ENCODE measurements at places on chromosomes 16 and 17. TPM values are rescaled to one million over a fixed set of nuclear protein-coding genes. Genes with fewer than 3 reads are reported as not detected.

DNA sequence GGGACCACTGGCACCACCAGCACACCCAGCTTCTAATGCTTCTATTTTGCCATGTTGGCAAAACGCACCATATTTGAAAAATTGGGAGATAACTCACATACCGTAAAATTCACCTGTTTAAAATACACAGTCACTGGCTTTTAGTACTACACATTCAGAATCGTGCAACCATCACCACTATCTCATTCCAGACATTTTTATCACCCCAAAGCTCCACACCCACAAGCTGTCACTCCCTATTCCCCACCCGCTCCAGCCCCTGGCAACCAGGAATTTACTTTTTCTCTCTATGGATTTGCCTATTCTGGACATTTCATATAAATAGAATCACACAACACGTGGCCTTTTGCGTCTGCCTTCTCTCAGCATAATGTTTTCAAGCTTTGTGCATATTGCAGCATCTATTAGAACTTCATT lies 25.0 kb downstream of the PPL start:
- DNase-seq, result no peak

DNA sequence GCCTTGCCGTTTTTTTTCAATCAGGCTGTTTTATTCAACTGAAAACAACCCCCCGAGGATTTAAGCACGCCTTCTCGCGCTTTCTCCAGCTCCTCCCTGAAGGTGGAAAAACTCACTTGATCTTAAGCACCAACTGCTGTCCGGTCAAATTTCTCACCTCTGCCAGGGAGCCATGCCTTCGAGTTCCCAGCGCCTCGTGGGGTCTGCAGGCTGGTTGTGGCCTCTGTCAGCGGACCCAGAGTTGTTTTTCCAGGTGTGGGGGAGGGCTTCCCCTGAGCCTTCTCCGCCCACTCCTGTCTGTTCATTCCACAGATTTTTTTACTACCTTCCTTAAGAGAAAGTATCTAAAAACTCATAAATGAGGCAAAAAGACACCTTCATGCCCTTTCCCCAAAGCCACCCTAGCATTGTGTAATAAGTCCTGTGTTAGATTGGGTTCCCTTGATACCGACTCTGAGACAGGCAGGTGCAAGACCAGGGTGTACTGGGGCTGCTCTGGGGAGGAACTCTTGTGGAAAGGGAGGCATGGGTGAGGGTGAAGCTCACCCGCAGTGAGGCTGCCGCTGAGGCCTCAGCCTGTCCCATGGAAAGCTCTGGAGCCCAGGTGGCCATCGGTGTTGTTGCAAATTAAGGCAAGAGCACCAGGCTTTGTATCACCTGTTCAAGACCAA lies 101.6 kb downstream of the AXIN2 start:
- no peak for DNase-seq

DNA sequence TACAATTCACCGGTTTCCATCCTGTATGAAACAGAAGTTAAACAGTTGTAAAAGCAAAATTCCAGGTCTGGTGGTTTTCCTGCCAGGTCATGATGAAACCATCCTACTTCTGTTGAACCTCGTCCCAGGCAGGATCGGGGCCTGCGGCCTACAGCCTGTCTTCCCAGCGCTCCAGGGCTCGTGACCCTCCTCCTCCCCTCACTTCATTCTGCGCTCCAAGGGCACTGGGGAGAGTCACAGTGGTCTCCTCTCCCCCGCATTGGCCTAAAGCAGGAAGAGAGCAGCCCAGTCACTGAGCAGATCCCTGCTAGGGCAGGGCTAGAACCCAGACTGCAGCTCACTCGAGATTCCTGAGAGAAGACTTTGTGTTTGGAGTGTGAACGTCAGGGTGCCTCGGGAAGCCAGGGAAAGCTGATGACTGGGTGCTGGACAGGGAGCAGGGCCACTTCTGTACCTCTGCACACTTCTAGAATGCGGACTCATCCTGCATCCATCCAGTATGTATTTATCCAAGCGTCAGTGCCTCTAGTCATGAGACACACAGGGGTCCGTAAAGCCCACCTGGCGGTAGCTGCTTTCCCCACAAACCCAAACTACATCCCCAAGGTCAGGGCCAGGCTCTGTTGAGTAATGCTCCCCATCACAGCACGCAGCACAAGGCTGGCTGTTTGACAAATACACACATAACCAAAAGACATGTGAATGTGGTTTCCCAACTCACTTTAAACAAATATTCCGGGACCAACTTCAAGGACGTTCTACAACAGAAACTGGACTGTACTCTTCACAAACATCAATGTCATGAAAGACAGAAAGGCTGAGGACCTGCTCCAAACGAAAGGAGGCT lies 1.7 kb upstream of the ITGAE start:
- no peak for DNase-seq

DNA sequence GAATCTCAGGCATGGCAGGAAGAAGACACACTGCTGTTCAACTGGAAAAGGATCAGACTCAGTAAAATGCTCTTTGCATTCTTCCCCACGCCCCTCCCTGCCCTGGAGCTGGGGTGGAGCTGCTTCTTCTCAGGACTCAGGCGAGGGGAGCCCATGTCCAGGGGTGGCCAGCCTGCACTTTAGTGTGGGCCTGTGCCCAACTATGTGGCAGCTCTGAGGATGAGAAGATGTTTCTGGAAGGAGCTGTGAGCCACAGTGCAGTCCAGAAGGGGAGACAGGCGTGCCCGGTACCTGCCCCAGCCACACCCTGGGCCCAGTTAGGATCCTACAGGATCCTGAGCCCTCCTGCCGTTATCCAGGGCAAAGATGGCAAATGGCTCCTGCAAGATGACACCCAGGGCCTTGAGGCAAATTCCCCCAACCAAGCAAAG lies 120.3 kb downstream of the ANKRD11 start:
- DNase-seq, result no peak

DNA sequence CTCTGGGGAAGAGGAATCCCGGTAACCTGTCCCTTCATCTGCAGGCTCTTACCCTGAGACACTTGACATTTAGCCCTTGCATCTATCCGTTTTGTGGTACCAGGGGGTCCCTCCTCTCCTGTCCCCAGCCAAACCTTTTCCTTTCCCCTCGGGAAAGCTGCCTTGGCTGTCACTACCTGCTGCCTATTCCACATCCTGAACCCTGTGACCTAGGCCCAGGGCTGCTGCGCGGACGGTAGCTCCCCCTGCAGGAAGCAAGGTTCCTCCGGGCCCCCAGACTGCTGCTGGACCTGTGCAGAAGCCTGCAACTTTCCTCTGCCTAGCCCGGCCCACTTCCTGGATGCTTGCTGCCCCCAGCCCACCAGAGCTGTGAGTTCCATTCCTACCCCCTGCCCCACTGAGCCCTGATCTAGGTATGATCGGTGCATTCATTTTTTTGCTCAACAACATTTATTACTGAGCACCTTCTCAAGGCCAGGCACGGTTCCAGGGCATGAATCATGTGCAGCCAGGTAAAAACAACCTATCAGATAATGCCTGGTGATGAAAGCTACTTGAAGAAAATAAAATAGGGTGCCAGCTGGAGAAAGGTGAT lies 10.5 kb upstream of the ALDOA start:
- DNase-seq, result peak; percentile 73

GRCh38 chr17:77388384-77389306 lies 247.9 kb downstream of the SEC14L1 start:
- DNase-seq, result no peak

DNA sequence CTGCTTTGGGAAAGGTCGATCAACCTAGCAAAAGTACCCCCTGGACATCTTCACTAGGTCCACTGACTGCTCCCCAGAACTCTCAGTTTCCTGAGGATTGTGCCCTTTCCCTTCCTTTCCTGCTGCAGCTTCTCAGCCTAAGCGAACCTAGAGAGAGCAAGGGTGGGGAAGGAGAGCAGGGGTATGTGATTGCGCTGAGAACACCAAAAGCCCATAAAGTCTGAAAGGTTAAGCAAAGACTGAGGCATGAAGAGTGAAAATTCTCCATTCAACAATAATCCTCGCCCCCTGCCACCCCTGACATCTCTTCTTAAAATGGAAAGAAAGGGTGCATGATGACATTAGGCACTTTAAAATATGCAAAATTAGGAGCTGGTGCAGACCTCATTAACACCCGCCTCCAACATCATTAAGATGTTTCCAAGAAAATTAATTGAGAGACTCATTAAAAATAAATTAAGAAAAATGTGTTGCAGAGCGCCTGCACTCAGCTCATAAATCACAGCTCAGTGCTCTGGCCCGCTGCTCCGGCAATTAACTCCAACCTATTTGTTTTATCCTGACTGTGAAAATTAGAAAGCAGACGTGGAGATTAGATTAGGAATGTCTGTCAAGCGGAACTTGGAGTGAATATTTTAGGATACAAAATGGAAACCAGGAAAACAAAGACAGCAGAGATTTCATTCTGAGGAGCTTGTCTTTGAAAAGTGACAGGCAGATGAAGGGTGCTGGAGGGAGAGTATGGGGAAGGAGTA lies 49.1 kb upstream of the PMFBP1 start:
- DNase-seq, result no peak

Gene PLA2G10
- not detected for total RNA-seq

Gene CACNA1G
- 0.14 TPM for total RNA-seq

Gene ZP2
- total RNA-seq, result not detected

Data from activated T-cell treated with anti-CD3 and anti-CD28 coated beads, Interleukin-2, amount 50 U/mL, for 72 hours (primary cell).